Hematopoietic multipotent progenitor cell treated with erythropoietin and hydrocortisone succinate and interleukin-3 and kit ligand, for 4 days (in vitro differentiated cells): ENCODE measurements at places on chromosomes 1 and 21.
A peak's percentile ranks its signal among the peaks of the same experiment; 100 is the strongest.

DNA sequence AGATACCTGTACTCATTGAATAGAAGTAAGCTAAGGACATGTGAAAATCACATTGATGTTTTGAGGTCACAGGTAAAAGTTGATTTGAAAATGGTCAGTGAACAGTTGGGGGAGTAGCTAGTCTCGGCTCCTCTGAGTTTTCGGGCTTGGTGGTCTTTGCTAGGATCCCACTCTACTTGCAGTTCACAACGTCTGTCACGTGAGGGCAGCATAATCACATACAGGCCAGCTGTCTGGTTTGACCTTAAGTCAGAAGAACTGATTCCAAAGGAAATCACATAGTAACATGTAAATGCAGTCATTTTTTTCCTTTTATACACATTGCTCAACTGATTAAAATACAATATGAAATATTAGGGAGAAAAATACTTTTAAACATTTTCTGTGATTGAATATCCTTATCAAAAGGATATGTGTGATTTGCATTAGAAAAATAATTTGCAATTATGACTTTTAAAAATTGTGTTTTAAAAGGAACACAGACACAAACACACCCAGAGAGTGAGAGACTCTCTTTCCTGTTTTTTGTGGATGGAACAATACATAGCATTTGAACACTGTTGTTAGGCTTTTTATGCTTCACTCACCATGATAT, 21.8 kb upstream of the PDC start:
- DNase-seq: peak; percentile 81

- no peak for DNase-seq
Observed at GRCh38 chr1:223742856-223743517, 30.6 kb downstream of the CAPN2 start.

DNA sequence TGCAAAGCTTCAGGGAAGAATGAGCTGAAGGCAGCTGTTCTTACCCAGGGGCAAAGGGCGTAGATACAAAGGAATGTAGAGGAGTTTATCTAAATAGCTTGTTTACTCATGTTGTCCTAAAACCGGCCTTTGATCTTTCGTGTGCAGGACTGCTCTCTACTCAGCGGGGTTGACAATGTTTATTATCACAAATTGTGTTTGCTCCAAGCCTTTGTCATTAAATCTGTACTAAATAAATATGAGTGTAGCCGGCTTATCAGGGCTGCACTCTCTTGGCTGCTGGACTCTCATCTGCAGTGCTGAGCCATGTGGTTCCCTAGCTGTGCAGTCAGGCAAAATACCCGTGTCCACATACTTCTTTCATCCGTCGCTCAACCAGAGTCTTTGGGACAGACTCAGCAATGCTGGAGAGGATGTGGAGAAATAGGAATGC, 199.0 kb downstream of the LBR start:
- no peak for DNase-seq

DNA sequence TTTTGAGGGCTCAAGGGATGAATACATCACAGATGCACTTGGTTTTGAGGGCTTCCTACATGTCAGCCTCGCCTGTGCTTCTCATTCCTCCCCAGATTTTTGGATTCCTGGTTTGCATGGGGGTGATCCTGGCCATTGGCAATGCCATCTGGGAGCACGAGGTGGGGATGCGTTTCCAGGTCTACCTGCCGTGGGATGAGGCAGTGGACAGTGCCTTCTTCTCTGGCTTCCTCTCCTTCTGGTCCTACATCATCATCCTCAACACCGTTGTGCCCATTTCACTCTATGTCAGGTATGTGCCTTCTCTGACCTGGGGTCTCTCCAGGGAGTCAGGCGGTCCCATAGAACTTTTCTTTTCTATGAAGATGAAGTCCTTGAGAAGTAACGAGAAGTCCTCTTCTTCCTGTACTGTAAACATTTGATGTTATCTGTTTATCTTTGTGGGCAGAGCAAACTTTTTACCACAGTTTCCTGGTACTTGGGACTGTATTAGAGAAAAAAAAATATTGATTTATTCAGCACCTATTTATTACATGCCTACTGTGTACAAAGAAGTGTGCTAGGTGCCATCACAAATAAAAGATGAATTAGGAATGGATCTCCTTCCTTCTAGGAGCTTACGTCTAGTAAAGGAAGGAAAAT, 12.0 kb downstream of the ATP8B2 start:
- peak; percentile 57 for DNase-seq

DNA sequence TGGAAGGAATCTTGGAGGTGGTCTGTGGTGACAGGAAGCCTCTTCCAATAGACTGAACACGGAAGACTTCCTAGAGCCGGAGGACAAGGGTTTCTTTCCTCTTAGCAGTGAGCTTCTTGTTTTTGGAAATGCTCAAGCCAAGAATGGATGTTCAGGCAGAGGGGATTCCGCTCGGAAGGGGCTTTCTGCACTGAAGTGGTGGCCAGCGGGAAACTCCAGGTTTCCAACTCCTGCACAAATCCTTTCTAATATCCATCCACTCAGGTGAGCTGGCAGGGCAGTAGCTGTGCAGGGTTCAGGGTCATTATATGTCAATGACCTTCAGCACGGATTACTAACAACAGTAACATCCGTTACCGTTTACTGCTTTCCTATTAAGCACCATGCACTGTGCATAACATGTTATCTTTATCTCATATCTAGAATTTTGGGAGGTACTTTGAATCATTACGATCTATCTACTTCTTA, 573 bp upstream of the CPT2 start:
- DNase-seq: no peak

- DNase-seq: no peak
Observed at GRCh38 chr1:172423336-172423735, 2.9 kb downstream of the C1orf105 start.

DNA sequence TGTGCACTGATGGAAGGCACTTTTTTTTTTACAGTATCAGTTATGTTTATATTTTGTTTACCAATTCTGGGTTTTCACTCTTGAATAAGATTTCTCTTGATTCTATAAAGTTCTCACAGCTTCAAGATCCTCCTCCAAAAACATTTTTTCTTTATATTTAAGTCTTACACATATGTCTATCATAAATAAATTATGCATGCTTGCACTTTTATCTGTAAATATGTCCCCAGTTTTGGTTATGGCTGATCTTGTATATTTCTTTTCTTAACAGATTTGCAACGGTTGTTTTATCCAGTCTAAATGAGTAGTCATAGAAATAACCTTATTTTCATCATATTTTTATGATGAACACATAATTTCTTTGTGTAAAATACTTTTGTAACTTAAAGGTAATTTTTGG, 1456.5 kb downstream of the MRPL39 start:
- DNase-seq: no peak

- DNase-seq: no peak
Observed at GRCh38 chr1:158071138-158071537, 77.7 kb downstream of the KIRREL1 start.

DNA sequence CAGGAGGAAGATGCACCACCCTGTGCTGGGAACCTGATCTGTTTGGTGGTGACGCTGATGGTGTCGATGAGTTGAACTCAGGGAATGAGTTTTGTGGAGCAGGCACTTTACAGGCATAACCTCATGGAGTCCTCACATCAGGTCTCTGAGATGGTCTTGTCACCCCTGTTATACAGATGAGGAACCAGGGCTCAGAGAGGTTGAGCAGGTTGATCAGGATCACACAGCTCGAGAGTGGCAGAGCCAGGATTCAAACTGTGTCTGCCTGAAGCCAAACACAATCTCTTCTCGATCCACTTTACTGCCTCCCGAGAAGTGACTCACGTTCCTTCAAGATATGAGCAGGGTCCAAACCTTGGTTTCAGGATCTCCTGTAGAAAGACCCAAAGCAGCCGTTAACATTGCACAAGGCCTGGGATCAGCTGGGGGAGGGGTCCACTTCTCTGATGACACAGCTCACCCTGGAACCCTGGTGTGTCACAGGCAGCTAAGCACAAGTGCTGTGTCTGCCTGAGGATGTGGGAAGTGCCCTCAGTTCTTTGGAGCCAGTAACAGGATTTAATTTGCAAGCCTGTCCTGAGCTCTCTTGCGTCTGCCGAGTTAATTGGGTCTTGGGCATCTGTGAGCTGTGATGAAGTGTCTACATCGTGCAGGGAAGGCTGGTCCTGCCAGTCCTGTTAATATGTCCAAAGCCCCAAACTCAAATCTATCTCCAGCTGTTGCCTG, 65.4 kb upstream of the STUM start:
- no peak for DNase-seq

- DNase-seq: peak; percentile 50
Observed at GRCh38 chr1:7960165-7960564, 1.3 kb upstream of the PARK7 start.

DNA sequence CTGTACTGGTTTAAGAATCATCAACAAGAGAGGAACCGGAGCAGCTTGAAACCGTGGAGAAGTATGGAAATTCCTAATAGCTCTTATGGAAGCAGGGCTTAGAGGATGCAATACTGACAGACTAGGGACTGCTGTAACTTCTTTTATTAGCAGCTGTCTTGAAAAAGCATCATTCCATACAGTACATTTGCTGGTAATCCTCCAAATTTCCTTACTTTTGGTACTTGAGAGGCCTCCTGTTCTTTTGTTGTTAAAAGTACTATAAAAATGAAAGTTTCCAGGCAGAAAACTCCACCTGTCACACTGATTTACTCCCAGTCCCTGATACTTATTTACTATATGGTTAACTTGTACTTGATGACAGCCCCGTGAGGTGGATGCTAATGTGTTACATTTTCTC, 7.7 kb downstream of the OMA1 start:
- DNase-seq: no peak

- no peak for DNase-seq
Observed at GRCh38 chr1:183827801-183828200, 22.9 kb downstream of the RGL1 start.

DNA sequence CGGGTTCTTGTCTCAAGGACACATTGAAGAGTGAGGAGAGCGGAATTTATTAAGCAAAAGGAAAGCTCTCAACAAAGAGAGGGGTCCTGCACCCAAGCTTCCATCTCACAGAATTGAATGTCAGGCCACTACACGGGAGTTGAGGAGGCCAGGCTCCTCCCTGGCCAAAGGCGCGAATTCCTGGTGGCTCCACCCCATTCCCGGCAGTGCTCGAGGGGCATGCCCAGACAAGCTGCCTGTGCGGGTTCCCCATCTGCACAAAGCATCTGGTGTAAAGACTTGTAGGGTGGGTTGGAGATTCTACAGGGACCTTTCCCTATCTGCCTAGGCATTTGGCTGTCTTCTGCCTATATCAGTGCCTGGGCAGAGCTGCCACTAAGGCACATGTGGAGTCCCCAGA, 648.5 kb upstream of the PKN2 start:
- DNase-seq: no peak

DNA sequence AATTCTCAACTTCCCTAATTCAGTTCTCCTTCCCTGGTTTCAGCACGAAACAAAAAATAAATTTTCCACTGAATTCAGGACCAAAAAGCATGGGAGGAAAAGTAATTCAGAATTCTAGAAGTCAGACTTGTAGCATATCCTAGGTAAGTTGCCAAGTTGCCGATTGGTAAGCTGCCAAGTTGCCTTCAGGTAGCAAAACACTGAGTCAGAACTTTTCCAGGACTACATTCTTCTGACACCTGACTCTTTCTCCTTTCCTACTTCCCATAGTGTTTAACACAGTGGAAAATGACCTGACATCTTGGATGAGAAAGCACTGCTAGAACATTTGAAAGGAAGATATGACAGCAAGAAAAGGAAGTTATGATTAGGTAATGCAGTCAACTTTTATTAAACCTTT, 322.8 kb downstream of the SPATA17 start:
- no peak for DNase-seq

DNA sequence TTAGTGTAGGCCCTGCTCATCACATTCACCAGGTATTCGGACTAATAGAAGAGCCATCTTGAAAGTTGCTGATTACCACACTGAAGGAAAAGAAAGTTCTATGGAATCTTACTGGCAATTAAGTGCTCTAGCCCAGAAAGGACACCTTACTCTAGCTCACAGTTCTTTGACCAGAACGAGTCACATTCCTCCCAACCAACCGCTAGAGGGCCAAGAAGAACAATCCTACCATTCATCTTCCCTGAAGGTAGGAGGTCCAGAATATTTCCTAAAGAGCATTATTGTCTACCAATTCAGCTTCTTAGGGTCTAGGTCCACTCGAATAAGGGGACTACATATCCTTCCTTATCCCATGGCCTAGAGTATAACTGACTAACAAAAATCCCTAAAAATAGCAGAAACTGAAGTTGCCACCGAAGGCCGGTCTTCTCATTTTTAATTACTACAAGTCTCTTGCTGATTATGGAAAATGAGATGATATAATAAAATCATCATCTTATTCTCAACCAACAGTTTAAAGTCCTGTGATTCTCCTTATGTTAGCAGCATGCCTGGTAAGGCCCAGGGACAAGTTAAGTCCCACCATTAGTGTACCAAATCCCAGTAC, 2.7 kb upstream of the FMO1 start:
- peak; percentile 66 for DNase-seq

GRCh38 chr1:214009423-214010196, 21.8 kb downstream of the PROX1 start:
- no peak for DNase-seq

DNA sequence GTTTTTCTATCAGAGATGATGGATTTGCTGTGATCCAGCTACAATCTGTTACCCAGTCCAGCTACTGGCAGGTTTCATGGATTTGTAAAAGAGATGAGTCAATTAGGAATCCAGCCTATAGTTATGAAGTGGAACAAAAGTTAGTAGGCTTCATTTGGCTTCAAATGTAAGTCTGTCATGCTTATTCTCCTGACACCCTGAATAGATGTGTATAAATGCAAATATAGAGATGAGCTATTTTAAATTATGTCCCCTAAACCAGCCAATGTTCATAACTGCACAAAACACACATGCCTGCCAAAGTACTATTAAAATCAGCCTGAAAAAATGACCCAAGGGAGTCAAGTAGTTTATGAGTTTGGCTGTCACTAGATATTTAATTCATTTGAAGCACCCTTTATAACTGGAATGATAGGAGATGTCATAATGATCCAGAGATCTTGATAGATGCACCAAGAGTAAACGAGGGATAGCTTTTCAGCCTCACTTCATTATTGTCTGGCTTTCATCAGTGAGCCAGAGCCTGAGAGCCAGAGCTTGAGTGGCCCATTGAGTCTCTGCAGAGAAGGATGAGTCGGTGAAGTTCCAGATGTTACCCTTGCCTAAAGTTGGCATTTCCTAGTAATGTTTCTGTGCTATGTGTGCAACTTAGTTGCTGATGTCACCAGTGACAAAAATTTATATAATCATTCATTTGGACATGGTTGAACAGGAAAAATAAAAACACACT, 11.8 kb upstream of the NTMT2 start:
- DNase-seq: no peak

GRCh38 chr1:17671741-17672140, 83.4 kb upstream of the ACTL8 start:
- peak; percentile 13 for DNase-seq

DNA sequence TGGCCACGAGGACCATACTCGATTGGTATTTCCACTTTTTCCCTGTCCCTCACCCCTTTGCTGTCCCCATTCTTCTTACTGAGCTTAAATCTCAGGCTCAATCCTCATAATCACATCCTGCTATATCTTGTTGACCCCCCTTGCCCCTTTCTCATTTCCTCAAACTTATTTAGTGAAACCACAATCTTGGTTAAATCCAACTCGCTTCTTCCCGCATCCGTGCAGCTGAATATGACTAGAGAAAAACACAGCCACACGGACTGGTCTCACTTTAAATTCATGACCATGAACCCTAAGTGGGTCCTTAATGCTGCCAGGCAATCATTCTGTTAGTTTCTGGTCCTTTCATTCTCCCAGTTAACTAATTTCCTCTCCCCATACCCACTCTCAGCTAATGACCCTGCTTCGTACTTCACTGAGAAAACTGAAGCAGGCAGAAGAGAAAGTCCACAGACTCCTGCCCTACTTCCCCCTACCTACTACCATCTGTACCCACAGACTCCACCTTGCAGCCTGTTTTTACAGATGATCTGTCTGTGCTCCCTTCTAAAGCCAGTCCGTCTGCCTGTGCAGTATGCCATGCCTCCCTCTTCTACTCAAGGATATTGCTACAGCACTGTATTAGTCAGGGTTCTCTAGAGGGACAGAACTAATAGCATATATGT, 96.8 kb upstream of the LMO4 start:
- peak; percentile 41 for DNase-seq
